Frontal cortex (tissue), 4 donors: ENCODE measurements at places on chromosomes 5 and 9. TPM values are rescaled to one million over a fixed set of nuclear protein-coding genes. Genes with fewer than 3 reads are reported as not detected.

GRCh38 chr5:109223531-109223930 is 186.2 kb downstream of the PJA2 start:
- no peak for DNase-seq

DNA sequence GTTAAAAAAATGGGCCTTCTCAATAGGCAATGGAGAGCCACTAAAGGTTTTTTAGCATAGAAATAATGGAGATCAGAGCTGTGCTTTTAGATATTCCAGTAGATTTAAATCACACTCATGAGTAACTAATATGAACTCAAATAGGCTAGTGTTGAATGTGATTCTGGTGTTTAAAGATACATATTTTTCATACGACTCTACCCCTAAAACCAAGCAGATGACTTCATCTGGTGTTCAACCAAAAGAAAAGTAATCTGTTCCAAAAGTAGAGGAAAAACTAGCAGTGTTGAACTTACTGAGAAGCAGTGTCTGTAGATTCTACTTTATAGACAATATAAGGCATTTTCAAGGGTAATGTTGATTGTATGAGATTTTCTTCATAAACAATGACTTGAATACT is 138.1 kb downstream of the TSSK1B start:
- no peak for DNase-seq

DNA sequence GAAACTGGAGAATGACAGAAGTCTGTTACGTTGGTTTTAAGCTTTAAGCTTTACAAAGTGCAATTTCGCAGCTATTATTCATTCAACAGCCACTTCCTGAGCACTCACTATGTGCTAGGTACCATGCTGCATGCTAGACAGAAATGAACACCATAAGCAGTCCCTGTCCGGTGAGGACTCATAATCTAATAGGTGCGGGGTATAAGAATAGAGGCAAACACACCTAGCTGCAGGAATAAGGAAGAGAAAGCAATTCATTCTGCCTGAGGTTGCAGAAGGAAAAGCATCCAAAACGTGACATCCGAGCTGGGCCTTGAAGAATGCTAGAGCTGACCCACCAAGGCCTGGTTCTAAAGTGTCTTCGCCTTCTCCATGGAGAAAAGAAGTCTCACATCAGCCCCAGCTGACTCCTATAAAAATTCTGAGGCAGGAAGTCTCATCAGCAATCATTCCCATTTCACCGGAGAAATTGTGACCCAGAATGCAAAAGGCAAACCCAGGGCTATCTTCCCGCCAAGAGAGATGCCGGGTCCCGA is 542 bp downstream of the FKBP15 start:
- no peak for DNase-seq

- DNase-seq = no peak
Observed at GRCh38 chr9:124854822-124855221, 1.6 kb downstream of the WDR38 start.

GRCh38 chr9:101442318-101442717 is 6.7 kb upstream of the ALDOB start:
- DNase-seq = no peak

DNA sequence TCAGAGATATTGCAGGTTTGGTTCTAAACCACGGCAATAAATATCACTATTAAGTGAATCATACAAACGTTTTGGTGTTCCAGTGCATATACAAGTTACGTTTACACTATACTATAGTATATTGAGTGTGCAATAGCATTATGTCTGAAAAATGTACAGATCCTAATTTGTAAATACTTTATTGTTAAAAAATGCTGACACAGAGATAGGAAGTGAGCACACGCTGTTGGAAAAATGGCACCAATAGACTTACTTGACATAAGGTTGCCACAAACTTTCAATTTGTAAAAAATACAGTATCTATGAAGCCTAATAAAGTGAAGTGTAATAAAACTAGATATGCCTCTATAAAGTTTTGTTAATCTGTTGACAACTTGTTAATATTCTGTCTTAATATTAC is 16.0 kb downstream of the CFAP90 start:
- no peak for DNase-seq

The AK6 gene
- total RNA-seq = 12.6 TPM

The ANKRD18B gene
- not detected for total RNA-seq

DNA sequence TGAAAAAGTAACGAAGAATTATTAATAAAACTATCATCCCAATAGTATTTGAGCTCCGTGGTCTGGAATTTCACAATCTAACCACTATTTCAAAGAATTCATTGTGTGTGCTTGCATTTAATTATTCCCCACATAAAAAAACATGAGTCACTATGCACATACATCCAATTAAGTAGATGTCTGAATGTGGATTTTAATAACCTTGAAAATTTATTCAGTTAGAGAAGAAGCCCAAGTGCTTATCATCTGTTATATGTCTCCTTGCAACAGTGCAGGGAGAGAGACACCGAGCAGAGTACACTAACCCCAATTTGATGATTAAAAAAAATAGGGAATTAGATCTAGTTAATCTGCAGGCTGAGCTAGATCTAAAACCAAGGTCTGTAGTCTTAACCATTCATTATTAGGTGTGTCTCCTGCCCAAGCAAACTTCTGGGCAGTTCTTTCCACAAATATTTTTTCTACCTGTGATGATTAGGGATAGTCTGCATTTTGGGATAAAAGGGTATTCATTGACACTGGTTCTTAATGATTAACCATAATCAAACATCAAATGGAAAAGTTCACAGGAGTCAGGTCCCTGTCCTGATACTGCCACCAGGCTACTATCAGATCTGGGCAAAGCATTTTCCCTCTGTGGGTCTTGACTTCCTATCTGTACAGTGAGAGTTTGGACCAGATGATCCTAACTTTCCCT is 164.2 kb downstream of the GRIA1 start:
- DNase-seq = no peak

- DNase-seq = no peak
Observed at GRCh38 chr5:129945774-129946270, 41.6 kb downstream of the CHSY3 start.

GRCh38 chr9:127283135-127283534 is 18.6 kb downstream of the GARNL3 start:
- no peak for DNase-seq

- no peak for DNase-seq
Observed at GRCh38 chr9:136351252-136351800, 12.2 kb downstream of the DNLZ start.

DNA sequence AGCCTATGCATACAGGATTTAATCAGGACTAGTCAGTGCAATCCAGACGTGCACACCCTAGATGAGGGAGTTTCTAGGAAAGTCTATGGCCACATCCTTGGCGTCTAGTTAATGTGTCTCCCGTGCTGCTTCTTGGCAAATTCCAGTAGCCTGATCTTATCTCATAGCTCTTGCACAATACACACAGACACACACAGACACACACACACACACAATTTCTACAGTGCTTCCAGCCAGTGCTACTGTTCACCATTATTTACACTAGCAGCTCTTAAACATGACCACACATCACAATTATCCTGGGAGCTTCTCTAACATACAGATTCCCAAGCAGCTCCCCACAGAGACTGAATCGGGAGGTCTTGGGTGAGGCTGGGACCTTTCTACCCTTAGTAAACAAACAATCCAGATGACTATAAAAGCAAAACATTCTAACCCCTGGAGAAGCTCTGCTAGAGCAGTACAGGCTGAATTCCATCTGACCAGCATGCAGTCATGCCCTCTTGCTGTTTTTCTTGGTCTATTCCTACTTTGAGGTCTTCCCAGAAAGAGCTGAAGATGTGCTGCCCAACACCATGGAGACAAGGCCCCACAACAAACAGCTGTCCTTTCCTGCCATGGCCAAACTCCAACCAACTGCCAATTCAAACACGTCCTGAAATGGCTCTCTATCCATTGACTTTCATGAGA is 236.6 kb downstream of the DEPDC1B start:
- DNase-seq = no peak

- DNase-seq = no peak
Observed at GRCh38 chr5:77662635-77663034, 24.1 kb upstream of the OTP start.

The SPATA31A1 gene
- total RNA-seq = not detected

The LCN10 gene
- not detected for total RNA-seq

The IFNA13 gene
- not detected for total RNA-seq

The SPINK4 gene
- not detected for total RNA-seq

- DNase-seq = no peak
Observed at GRCh38 chr5:135511761-135512575, 23.8 kb downstream of the NEUROG1 start.

- no peak for DNase-seq
Observed at GRCh38 chr9:133188843-133189180, 20.2 kb downstream of the OBP2B start.

- no peak for DNase-seq
Observed at GRCh38 chr9:33202018-33202417, 34.9 kb upstream of the B4GALT1 start.

The FOXD4L6 gene
- 0.82 TPM for total RNA-seq

- DNase-seq = no peak
Observed at GRCh38 chr9:89715318-89715858, 110.6 kb downstream of the GADD45G start.

The ARHGEF37 gene
- total RNA-seq = 1.2 TPM

The GALT gene
- total RNA-seq = 29.3 TPM

DNA sequence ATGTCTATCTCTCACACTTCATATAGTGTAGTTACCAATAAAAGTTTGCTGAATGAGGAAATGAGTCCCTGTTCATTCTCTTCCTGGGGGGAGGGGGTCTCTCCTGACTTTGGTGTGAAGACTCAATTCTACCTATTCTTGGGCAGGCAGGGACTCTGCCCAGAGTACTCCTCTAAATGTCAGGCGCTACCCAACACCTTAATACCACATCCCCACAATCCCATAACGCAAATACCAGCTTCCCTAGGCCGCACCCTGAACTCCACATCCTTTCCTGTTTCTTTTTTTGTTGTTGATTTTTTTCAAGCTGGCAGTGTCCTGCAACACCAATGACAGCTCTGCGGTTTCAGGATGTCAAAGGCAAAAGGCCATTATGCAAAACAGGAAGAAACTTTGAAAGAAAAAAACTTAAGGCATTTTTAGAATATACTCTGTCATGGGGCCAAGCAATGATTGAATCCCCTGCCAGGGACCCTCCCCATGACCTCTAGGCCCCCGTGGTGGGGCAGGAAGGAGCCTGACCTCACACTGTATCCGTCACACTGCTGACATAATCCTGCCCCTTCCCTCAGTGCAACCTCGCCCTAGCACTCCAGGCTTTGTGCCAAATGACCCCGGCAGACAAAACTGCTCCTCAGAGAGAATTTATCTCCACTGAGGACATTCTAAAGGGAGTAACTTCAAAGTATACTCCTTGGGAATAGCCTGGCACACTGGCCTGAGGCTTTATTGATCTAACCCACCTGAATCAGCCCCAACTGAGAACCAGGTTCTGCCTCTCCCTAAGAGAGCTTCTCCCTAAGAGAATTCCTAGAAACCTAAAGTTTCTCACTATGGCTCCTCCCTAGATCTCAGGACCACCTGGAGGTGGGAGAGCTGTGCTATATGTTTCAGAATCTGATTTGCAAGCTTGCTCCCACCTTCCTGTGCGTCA is 8.0 kb downstream of the B4GALT1 start:
- no peak for DNase-seq

The TRIM14 gene
- 0.82 TPM for total RNA-seq

The PCDHA6 gene
- total RNA-seq = 17.1 TPM

The SGCD gene
- 3.3 TPM for total RNA-seq

The GLT6D1 gene
- total RNA-seq = not detected

DNA sequence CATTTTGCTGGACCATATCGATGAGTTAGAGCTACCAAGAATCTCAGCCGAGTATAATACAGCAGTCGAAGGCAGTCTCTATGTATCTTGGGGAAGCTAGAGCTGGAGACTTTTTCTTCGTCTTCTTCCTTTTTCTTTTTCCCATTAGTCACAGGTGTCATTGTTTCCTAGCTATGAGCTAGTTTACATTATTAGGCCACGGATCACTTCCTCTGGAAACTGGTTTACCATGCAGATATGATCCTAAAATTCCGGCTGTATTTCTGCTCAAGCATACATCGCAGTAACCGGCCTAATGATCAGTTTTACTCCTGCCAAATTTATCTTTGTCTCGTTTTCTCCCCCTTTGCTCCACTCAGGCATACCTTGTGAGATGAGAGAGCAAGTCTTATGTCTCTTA is 312.8 kb downstream of the ARHGAP26 start:
- DNase-seq = no peak

GRCh38 chr9:14752271-14752670 is 29.7 kb upstream of the CER1 start:
- no peak for DNase-seq

The IL3 gene
- total RNA-seq = not detected

DNA sequence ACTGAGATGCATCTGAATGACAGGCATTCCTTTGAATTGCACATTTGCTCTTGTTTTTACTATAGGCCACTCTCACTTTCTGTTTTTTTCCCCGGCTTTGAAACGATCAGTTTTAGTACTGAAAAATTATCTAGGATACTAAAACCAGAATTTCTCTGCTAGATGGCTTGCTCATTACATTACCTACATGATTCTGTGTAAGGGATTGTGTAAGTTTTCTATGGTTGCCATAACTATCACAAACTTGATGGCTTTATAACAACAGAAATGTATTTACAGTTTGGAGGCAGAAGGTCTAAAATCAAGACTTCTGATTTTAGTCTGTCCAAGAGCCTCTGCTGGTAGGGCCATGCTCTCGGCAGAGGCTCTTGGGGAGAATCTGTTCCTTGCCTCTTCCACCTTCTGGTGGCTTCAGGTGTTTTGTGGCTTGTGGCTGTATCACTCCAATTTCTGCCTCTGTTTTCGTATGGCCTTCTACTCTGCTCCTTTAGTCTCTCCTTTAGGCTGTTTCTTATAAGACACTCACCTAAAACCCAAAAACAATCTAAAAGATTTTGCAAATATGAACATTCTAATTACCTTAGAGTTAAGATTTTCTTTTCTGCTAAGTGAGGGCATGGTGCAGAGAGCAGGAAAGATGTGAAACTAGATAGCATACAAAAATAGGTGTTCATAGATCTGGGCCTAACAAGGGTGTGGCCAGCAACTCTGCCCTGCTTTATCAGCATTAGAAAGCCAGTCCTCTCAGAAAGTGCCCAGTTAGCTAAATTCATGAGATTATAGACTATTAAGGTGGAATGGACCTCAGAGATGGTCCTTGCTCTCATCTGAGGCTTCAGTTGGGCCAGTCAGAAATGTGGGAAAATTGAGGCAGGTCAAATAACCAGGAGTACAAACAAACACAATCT is 93.3 kb upstream of the CDKN2B start:
- DNase-seq = no peak

- DNase-seq = no peak
Observed at GRCh38 chr5:65020492-65020891, 251.8 kb downstream of the CWC27 start.

The SLC6A3 gene
- not detected for total RNA-seq

DNA sequence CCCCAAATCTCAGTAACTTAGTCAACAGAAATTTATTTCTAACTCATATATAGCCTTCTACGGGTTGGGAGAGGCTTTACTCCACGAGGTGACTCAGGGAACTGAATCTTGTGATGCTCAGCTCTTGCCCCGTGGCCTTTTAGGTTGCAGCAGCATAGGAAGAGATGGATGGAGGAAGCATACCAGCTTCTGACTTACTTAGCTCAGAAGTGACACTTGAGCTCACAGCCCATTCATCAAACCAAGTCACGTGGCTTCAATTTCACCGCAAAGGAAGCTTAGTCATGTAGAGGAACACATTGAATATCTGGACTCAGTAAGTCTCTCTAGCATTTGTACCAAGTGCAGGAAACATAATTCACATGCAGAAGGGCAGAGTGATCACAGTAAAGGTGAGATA is 124.1 kb upstream of the KCNN2 start:
- no peak for DNase-seq

- no peak for DNase-seq
Observed at GRCh38 chr9:98234245-98234825, 21.1 kb downstream of the TBC1D2 start.
